ENCODE measurements at places on chromosomes 2 and 18.

DNA sequence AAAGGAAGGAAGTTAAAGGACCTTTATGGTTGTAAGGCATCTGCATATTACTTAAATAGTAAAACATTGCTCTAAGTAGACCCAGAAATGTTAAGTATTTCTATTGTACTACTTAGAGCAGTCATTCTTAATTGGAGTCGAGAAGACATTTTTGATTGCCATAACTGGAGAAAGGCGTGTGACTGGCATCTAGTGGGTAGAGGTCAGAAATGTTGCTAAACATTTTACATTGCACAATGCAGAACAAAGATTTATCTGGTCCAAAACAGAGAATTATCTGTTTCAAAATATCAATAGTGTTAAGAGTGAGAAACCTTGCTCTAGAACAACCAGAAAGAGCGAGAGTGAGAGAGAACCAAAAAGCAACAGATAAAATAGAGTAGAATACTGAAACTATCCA, 23.3 kb upstream of the ROCK1 start:
- no peak for DNase-seq

DNA sequence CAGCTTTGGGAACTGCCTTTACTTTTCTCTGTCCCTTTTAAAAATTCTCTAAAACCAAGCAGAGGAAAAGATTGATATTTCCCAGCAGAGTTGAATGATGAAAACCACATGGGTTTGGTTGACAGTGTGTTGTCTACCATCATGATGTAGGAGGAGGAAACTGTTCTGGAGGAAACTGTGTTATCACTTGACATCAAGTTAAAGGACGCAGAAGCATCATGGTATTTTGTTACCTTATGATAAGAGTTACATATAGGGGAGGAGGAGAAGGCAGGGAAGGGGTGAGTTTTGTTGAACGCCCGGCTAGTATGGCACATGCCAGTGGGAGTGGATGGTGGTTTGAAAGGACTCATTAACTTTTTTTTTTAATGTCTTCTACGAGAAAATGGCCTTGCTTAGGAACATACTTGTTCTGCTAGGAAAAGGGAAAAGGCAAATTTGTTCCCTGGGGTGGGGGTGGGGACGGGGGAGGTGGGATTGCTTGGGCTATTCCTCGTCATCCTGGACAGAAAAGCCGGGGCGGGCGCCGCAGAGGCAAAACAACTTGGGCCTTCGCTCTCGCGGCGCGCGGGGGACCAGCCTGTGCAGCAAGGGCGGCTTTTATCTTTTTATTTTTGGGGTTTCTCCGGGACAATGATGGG, 766 bp downstream of the TMEM17 start:
- DNase-seq: no peak

DNA sequence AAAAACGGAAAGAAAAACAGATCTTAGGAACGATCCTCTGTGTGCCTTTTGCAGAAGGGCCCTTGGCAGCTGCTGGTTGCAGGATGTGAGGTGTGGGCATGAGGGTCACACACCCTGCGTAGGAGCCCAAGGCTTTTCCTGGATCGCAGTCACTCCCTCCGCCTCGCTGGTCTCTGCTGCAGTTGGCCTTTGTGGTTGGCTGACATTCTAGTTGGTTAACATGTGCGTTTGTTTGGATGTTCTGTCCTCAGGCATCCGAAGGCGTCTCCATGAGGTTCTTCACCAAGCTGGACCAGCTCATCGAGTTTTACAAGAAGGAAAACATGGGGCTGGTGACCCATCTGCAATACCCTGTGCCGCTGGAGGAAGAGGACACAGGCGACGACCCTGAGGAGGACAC, 61.7 kb downstream of the INPP5D start:
- no peak for DNase-seq

GRCh38 chr18:63147973-63148372, 171.6 kb downstream of the BCL2 start:
- DNase-seq: no peak

DNA sequence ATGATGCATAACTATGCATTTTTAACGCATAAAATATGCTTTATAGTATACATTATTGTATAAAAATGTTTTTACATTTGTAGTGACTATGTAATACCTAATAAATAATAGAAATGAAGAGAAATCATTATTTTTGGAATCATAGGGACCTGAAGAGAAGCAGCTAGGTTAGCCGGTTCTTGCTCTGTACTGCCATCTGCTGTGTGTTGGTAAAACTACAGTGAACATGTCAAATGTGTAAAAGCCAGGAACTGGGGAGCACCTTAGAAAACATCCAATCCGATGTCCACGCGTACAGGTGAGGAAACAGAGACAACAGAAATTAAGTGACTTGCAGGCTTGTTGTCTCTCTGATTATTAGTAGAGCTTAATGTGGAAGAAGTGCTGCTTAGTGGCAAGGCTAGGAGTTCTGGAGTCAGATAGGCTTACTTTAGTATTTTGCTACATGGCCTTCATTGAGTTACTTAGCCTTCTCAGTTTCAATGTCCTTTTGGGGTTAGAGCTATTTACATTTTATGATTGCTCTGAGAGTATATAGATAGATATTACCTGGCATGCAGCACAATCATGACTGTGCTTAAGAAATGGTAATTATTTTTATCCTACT, 386.5 kb downstream of the DLGAP1 start:
- DNase-seq: peak; percentile 12

DNA sequence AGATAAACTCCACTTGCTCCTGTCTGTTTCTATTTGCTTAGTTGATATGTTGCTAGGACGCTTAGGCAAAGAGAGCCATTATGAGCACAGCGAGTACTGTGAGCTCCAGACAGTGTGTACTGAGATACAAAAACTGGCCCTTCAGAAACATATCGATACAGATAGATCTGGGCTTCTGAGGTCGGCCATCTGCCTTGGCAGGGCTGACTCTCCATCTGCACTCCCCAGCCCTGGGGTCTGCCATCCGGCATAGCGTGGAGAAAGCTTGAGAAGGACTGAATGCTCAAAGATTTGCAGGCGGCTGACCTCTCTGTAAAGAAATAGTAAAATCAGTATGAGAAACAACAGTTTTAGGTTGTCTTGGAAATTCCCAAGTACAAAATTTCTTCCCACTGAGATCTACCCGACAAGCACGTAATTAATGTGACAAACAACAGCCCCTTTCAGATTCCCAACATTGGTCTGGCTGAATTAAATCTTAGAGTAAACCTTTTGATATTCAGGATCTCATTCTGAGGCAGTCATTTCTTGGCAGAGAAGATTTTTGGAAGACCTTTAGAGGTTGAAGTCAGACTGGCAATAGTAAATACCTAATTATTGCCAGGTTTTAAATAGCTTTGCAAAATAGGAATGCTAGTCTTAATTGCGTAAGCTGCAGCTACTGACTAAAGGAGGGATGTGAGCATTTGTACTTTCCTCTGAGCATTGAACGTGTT, 127.4 kb downstream of the CHST9 start:
- peak; percentile 15 for DNase-seq

GRCh38 chr2:23522726-23523372, 137.9 kb downstream of the KLHL29 start:
- no peak for DNase-seq

DNA sequence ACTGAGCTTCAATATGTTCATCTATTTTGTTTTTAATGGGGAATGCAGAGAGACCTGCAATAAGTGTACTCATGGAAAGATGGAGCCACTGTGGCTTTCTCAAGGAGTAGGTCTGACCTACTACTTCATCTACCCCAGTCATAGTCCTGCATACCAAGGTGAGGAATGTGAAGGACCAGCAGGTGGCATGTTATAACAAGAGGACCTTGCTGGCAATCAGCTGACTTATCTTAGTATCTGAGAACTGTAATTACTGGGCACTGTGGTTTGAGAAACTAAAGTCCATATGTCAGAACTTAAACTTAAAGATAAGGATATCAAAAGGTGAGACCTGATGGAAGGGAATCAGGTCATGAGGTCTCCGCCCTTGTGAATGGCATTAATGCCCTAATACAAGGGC, 1104.2 kb downstream of the BCL11A start:
- no peak for DNase-seq

DNA sequence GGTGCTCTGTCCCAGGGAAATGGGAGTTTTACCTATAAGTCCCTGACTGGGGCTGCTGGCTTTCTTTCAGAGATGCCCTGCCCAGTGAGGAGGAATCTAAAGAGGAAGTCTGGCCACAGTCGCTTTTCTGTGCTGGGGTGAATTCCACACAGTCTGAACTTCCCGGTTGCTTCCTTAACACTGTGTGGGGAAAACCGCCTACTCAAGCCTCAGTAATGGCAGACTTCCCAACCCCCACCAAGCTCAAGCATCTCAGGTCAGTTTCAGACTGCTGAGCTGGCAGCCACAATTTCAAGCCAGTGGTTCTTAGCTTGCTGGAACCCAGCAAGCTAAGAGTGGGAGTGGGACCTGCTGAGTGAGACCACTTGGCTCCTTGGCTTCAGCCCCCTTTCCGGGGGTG, 54.9 kb downstream of the NUP35 start:
- no peak for DNase-seq

GRCh38 chr18:9941103-9941502, 27.3 kb downstream of the VAPA start:
- no peak for DNase-seq

DNA sequence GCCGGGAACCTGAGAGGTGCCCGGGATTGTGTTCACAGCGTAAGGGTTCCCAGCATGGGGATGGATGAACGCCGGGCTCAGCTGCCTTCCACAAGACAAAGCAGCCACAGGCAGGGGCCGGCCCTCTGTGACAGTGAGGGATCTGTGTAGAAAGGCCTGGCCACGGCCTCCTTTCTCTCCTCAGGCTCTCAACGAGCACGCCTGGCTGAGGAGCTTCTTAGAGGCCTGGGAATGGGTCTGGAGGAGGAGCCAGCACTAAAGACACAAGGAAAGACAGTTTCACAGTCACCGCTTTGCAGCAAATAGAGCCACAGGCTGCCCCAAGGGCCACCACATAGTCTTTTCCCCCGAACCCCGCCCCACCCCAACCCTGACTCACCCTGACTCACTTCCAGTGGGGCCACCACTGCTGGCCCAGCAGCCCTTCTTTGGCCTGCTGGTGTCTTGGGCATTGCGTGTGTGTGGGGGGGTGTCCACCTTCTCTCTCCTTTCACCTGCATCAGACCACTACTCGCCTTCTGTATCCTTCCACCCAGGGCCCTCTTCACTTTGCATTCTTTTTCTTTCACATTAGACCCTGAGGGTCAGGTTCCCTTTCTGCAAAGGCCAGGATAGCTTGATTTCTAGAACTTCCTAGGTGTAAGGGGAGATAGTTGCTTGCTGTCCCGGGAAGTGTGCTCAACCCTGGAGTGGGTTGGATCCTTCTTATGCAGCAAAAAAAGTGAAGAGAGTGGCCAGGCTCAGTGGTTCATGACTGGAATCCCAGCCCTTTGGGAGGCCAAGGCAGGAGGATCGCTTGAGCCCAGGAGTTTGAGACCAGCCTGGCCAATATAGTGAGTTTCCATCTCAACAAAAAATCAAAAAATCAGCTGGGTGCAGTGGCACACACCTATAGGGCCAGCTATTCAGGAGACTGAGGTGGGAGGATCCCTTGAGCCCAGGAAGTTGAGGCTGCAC, 19.3 kb upstream of the HPCAL1 start:
- no peak for DNase-seq

DNA sequence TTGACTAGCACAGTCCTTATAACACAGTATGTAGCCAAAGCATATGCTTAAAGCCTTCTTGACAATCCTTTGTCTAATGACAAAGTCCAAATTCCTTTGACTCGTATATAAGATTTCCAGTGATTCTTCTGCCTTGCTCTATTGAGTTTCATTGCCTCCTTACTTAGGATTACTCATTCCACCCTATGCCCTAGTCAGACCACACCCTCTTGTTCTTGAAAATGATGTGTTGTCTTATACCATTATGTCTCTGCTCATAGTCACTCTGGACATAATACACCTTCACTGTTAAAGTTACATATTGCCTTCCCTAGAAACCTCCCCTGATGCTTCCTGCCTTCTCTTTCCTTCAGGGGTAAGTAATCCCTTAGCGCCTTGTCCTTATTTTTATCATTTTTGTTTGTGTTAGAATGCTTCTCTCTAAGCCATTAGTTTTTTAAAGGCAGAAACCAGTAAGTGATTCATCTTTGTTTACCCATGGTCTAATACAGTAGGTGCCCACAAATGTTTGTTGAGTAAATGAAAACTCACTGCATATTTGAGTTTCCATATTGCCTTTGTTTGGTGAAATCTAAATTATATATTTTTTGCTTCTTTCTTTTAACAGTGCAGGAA, 19.3 kb downstream of the GPD2 start:
- DNase-seq: no peak

GRCh38 chr2:102622646-102623045, 3.3 kb downstream of the SLC9A2 start:
- DNase-seq: no peak

- DNase-seq: no peak
These were observed 62.7 kb downstream of the TRAPPC12 start for GRCh38 chr2:3442185-3442584.

DNA sequence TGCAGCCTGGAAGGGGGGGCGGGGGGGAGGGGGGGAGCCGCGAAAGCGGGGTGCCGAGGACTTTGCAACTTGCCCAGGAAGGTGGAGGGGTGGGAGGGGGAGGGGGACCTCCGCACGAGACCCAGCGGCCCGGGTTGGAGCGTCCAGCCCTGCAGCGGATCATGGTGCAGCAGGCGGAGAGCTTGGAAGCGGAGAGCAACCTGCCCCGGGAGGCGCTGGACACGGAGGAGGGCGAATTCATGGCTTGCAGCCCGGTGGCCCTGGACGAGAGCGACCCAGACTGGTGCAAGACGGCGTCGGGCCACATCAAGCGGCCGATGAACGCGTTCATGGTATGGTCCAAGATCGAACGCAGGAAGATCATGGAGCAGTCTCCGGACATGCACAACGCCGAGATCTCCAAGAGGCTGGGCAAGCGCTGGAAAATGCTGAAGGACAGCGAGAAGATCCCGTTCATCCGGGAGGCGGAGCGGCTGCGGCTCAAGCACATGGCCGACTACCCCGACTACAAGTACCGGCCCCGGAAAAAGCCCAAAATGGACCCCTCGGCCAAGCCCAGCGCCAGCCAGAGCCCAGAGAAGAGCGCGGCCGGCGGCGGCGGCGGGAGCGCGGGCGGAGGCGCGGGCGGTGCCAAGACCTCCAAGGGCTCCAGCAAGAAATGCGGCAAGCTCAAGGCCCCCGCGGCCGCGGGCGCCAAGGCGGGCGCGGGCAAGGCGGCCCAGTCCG, 540 bp downstream of the SOX11 start:
- peak; percentile 63 for DNase-seq

- no peak for DNase-seq
These were observed 10.5 kb downstream of the CHMP1B start for GRCh38 chr18:11861583-11862288.

GRCh38 chr18:21241301-21242048, 557 bp upstream of the GREB1L start:
- DNase-seq: no peak

DNA sequence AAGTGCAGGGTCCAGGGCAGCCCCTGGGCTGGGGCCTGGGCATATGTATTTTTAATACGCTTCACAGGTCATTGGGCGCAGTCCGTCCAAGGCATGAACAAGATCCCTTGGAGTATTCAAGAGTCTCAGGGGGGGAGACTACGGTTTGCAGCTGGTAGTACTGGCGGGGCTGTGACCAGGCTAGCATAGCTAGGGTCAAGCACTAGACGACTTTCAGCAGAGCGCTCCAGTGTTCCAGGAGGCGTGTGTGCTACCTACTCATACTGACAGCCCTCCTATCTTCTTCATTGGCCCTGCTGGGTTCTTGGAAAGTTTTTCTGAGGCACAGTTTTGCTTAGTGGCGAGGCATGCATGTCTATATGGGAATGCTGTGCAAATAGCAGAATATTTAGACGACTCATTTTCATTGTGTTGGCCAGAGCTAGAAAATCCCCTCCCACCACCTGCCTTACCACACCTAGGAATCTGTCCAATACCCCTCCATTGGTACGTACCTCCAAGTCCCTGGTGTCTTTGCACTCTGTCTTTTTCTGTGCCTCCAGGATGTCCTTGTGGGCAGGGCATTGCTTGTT, 68.2 kb downstream of the GLI2 start:
- DNase-seq: no peak

- DNase-seq: no peak
These were observed 4.9 kb downstream of the IGFBP5 start for GRCh38 chr2:216690456-216690852.

Measured in right lung (tissue), 10 donors.